LHCN-M2 (cell line): ENCODE measurements at places on chromosomes 7 and 10. TPM values are rescaled to one million over a fixed set of nuclear protein-coding genes. Genes with fewer than 3 reads are reported as not detected.
A peak's percentile ranks its signal among the peaks of the same experiment; 100 is the strongest.

Gene MKX
- total RNA-seq, result 0.11 TPM in 1 of 2 replicates, not detected in the other

Gene NKX2-3
- total RNA-seq, result 0.19 TPM in 1 of 2 replicates, not detected in the other

- no peak for DNase-seq
These were observed 352.5 kb downstream of the FGFR2 start for GRCh38 chr10:121245754-121246153.

- DNase-seq, result no peak
These were observed 29.0 kb upstream of the CCNY start for GRCh38 chr10:35307297-35307696.

GRCh38 chr7:39623732-39624441 is 515 bp downstream of the RALA start:
- DNase-seq, result peak; percentile 24

GRCh38 chr10:131781791-131782190 is 119.0 kb upstream of the PPP2R2D start:
- DNase-seq, result no peak

- DNase-seq, result peak; percentile 28
These were observed 64.1 kb downstream of the WDR37 start for GRCh38 chr10:1120306-1120705.
